ENCODE measurements at places on chromosomes 12 and 14. TPM values are rescaled to one million over a fixed set of nuclear protein-coding genes. Genes with fewer than 3 reads are reported as not detected.

Gene ACOT2
- total RNA-seq, result 101 TPM

Gene TTC9
- 1.1 TPM for total RNA-seq

Gene GPRC5A
- 11.3 TPM for total RNA-seq

Gene OR4E1
- not detected for total RNA-seq

Gene TMEM119
- total RNA-seq, result 10.4 TPM

Gene NUP107
- 30.5 TPM for total RNA-seq

Gene SERPINA5
- total RNA-seq, result 4.3 TPM

Gene KRT2
- total RNA-seq, result not detected

Gene VDR
- total RNA-seq, result 10.0 TPM

Gene STAC3
- total RNA-seq, result 2.7 TPM

Gene DEGS2
- not detected for total RNA-seq

DNA sequence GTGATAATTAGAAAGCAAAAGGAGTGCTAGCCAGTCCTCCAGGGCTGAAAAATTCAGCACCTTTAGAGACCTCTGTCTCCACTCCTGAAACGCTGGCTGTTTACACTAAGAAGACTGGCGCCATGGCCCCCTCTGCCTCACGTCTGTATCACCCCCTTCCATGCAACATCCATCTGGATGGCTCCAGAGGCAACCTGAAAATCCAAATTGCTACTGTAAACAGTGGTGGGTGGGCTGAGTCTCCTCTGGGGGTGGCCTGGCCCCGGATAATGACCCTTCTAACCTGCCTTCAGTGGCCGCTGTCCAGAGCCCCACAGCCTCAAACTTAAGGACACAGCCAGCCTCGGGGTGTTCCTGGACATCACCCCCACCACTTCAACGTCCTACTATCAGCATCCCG is 1.4 kb downstream of the PRKD1 start:
- DNase-seq, result no peak

- no peak for DNase-seq
Measured at GRCh38 chr14:33511851-33512640, 438.8 kb downstream of the EGLN3 start.

DNA sequence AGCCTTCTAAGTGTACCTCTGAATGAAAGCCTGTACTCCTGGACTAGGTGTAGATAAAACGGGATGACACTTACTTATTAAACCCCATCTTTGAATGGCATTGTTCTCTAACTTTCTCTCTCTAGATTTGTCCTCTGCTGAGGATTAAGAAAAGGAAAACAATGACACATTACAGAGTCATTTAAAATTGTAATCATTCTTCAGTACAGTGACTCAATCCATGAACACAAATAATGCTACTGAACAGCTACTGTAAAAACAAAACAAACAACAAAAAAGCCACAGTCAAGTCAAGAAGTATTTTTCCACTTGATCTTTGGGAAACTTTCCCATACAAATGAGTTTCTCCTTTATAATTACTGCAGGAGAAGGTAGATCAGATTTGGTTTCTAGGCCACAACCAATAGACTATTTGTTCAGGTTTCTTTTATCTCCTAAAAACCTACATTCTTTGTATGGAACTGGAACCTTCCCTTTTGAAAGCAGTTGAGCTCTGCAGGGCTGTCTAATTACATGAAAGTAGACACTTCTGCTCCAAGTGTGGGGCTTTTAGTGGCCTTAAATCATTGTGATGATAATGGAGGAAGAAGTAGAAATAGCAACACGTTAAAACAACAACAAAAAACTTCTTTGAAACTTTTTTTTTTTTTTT is 219.1 kb downstream of the ESR2 start:
- no peak for DNase-seq

GRCh38 chr14:92544051-92544720 is 30.6 kb downstream of the RIN3 start:
- no peak for DNase-seq

GRCh38 chr12:23139026-23139425 is 514.1 kb downstream of the ETNK1 start:
- no peak for DNase-seq

DNA sequence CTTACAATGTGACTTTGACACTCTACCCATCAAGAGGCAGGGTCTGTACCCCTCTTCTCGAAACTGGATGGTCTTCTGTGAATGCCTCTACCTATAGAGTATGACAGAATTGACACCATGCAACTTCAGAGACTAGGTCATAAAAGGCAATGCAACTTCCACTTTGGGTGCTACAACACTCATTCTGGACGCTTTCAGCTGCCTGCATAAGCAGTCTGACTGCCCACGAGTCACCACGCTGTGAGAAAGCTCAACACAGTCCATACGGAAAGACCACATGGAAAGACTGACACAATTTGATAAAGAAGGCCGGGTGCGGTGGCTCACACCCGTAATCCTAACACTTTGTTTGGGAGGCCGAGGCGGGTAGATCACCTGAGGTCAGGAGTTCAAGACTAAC is 14.9 kb downstream of the SLC7A7 start:
- DNase-seq, result no peak

- no peak for DNase-seq
Measured at GRCh38 chr12:120844768-120845449, 59.2 kb downstream of the SPPL3 start.

- DNase-seq, result no peak
Measured at GRCh38 chr12:126182619-126183236, 1117.5 kb downstream of the AACS start.

- no peak for DNase-seq
Measured at GRCh38 chr12:75725521-75726111, 214.2 kb upstream of the KRR1 start.

GRCh38 chr14:30444451-30444850 is 114.5 kb upstream of the G2E3 start:
- DNase-seq, result no peak

DNA sequence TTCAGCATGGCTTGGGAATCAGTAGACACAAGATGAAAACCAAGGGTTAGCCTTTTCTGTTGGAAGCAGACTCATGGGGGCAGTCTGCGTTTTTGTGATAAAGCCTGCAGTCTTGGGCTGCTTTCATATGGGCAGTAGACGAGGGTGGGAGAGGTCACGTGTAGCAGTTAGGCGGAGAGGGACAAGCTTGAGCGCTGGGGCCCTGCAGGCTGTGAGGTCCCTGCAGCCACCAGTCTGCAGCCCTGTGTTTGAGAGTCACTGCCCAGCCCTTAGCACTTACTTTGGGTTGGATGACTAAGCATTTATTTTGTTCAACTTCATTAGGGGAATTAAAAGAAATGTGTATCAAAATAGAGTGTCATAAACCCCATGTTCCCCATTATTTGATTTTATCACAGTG is 37.2 kb downstream of the EP400 start:
- DNase-seq, result no peak

DNA sequence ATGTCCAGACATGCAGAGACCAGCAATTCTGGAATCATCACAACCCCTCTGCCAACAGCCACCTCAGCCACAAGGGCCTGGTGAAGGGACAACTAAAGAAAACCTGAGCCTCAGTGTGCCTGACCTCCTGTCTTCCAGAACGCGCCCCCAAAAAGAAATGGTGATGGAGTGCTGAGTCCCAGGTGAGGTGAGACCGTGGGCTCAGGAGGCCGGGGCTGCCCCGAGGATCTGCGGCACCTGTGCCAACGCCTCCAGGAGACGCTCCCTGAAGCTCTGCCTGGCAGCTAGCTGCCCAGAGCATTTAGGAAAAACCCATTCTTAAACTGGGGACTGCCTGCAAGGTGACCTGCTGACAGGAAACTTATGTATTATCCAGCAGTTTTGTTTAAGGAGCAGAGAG is 51.2 kb downstream of the CDC42BPB start:
- DNase-seq, result no peak

DNA sequence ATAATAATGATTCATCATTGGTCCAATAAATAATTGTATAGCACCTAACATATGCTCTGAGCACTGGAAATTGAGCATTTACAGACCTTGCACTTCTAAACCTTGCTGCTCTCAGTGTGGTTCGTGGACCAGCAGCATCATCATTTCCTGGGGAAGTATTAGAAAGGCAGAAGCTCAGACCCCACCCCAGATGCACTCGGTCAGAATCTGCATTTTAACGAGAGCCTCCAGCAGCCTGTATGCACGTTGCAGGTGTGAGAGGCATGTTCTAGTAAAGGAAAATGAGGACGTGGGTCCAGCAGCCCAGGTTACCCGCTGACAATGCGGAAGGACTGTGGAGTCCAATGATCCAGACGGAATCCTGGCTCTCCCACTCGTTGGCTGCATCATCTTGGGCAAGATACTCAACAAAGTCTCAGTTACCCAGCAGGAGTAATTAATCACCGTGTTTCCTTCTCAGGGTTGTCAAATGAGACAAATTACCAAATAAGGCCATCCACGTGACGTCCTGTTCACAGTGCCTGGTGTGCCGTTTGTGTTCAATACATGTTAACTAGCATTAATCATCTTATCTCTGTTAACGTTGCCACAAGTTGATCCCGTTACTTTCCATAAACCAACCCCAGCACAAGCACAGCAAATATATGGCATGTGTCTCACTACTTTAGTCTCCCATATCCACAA is 49.2 kb upstream of the CCND2 start:
- no peak for DNase-seq

- DNase-seq, result no peak
Measured at GRCh38 chr12:27290501-27291168, 42.0 kb upstream of the BMAL2 start.

DNA sequence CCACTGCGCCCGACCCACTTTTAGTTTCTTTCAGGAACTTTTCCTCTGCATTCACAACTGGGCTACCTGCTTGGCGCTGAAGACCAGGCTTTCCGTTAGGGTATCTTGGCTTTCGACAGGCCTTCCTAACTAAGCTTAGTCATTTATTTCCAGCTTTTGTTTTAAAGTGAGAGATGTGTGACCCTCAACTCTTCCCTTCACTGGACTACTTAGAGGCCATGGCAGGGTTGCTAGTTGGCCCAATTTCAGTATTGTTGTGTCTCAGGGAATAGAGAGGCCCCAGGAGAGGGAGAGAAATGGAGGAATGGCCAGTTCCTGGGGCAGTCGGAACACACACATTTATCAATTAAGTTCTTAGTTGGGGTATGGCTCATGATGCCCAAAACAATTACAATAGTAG is 10.4 kb downstream of the MTA1 start:
- no peak for DNase-seq

GRCh38 chr14:102095231-102095870 is 8.5 kb upstream of the HSP90AA1 start:
- no peak for DNase-seq

- DNase-seq, result no peak
Measured at GRCh38 chr12:46181465-46181864, 87.4 kb downstream of the SLC38A1 start.
